Endothelial cell (in vitro differentiated cells): ENCODE measurements at places on chromosomes 3 and 15.

DNA sequence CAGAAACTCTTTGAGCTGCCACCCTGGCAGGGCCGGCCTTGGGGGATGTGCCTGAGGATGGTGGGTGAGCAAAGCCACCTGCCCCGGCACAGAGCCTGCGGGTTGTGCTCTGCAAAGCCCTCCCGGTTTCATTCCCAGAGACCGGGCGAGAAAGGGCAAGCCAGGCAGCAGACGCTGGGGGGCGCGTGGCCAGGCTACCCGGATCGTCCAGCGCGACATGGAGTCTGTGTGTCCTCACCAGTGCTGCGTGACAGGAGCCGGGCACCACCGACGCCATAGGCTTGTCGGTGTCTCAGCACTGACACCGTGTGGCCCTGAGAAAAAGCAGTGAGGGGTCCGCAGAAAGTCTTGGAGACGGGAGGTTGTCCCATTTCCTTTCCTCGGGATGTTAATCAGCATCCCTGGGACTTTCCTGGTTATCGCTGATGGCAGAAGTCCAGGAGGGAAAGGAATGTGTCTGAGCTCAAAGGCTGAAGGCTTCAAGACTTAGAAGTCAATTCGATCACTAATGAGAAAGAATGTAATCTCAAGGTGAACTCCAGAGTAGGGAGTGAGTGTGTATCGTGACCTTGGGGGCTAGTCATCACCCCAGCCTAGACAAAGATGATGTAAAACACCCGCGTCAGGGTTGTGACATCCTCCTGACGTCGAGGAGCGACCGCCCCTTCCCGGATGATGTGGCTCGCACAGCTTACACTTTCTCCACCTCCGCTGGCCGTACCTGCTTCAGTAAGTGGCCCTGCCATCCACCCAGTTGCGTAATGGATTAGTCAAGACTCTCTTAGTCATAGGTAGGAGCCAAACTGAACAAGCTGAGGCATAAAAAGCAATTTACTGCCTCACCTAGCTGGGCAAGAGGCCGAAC lies 36.3 kb upstream of the PLA2G4E start:
- DNase-seq = peak; percentile 89

- DNase-seq = no peak
These were observed 21.3 kb downstream of the UBA5 start for GRCh38 chr3:132681421-132681820.

DNA sequence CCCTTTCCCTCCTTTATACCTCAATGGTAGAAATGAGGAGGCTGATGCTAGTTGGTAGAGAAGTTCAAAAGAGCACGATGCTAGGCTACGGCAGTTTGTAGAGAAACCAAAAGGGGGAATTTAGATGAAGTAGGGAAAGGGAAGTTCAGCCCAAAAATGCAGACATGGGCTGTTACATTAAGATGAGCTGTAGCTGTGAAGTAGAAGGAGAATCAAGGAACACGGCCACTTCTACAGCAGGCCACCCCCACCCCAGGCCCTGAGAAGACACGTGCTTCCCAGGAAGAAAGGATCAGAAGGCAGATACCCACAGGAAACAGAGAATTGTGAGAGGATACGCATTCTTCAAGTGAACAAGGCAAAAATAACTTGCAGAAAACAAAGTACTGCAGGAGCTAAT lies 2.1 kb upstream of the PARP14 start:
- DNase-seq = no peak

- DNase-seq = no peak
These were observed 17.1 kb upstream of the NANOGP8 start for GRCh38 chr15:35102186-35102585.

DNA sequence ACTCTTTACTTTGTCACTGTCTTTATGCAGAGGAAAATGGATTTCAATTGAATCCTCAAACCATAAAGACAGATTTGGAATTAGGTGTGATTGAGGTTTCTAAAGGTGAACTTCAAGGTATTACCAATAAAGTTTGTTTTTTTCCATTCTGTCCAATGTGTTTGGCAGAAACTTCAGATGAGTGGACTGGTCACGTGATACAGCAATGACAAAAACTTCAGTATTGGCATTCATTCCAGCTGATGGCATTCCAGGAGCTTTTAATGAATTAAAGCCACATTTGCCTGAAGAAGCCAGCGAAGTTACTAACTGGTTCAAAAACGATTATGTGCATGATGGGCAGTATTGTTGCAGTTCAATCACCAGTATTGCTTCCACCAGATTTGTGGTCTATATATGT lies 4.5 kb upstream of the MASP1 start:
- DNase-seq = no peak
